GM23338 (cell line): ENCODE measurements at places on chromosomes 3 and 15. TPM values are rescaled to one million over a fixed set of nuclear protein-coding genes. Genes with fewer than 3 reads are reported as not detected.

DNA sequence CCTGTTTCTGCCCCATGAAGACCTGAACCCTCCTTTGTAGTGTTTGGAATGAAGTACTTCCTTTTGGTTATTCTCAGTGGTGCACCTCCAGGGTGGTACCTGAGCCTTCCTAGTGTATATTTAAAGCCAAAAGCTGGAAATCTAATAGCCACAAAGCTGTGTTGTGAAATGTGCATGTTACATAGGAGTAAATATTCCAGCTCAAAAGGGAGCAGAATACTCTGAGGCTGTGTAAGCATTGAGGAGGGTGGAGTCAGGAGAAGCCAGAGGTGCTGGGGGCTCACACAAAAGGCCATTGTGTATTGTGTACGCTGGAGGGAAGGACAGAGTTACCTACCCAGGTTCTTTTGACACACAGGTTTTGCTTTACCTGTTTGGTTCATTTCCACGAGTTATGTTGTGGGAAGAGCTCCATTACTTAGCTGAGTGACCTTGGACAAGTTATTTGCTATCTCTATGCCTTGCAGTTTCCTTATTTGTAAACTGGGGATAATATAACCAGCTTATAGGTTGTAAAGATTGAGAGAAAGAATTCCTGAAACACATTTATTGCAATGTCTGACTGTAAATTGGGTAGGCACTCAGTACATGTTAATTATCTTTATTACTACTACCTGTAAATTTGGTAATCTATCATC, 24.7 kb downstream of the GPR171 start:
- no peak for DNase-seq

GRCh38 chr15:63473007-63473748, 31.2 kb upstream of the USP3 start:
- DNase-seq = no peak

The TMCO5A gene
- not detected in 2 replicates for total RNA-seq

DNA sequence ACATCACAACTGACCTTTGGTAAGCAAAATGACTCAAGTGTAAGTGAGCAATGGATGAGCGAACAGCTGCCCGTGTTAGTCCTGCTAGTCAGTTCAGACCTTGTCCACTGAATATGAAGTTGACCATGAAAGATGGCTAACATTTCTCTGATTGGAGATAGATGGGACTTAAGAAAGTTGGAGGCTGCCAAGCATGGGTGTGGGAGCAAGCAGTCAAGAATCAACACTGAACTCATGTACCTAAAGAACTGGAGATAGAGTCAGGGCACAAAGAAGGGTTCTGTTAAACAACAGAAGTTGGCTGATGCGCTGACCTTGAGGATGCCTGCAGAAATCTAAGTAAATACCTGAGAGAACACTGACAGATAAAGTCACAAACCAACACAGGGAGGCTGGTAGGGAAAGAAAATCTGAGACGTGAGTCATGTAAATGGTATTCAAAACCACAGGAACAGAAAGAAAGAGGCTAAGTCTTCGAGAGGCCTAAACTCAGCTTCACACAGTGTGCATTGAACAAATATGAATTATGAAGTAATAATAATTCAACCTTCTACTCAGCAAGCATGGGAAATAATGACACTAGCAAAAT, 30.7 kb upstream of the ANPEP start:
- no peak for DNase-seq

The UTS2B gene
- total RNA-seq = not detected in 2 replicates

The SNX22 gene
- total RNA-seq = 1.9 and 5.7 TPM in 2 replicates

The SNX33 gene
- 14.6 and 21.2 TPM in 2 replicates for total RNA-seq

The IL17RD gene
- 79.6 and 104 TPM in 2 replicates for total RNA-seq

The ARHGEF26 gene
- 16.9 and 17.3 TPM in 2 replicates for total RNA-seq

The SPINK8 gene
- not detected in 2 replicates for total RNA-seq

DNA sequence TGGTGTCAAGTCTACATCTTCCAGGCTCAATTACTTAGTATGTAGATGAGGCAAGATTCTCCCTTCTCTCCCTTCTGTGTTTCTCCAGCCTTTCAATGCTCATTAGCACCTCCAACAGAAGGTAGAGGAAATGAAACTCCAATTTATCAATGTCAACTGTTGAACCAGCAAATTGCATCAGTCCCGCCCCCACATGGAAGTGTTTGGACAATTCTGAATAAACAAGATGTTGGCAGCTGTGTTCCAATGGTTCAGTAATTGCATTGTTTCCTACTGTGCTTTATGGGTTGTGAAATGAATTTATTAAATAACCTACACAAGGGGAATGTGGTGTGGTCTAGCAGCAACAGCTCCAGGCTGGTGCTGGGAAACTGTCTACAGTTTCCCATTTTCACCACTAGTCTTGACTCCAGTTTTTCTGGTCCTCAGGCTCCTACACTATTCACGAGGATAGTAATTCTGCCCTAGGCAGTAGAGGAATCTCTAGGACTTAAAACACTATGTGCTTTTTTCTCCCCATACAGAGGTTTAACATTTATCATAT, 91.9 kb downstream of the MB21D2 start:
- no peak for DNase-seq

DNA sequence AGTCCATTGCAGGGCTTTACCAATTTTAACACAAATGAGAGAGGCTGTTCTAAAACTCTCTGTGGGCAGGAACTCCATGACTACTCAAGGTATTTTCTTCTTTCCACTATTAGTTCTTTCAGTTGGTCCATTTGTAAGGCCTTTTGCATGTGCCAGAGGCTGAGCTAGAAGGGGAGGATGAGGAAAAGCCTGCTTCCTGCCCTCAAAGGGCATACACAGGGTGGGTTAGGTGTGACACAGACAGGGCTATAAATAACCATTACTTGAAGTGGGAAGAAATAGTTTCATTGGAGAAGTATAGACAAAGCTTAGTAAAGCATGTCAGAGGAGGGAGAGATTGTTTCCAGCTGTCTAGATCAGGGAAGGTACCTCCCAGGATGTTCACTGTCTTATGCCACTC, 52.1 kb upstream of the PRTG start:
- DNase-seq = no peak

DNA sequence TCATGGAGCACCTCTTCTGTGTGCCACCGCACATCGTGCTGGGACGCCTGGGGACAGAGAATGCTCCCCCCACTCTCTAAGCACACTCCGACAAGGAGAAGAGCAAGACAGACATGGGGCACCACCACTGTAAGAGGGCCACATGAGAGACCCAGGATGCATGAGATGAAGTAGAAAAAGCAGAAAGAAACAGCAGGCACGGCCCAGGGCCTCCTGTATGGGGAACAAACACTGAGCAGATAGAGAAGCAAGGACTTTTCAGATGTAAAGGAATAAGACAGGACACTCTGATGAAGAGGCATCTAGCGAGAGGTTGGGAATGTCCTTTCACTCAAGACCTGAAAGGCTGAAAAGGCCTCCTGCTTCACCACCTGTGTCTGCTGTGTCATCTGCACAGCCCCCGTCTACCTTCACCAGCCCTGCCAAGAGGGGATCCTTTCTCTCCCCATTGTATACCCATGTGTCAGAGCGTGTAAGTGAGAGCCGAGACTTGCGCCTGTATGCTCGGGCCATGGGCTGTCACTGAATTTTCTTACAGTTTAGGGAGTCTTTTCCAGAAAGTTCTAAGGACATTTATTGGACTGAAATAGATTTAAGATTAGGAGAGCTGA, 125.6 kb downstream of the LRRK1 start:
- DNase-seq = no peak

- DNase-seq = no peak
Measured at GRCh38 chr3:188306435-188307005, 152.6 kb downstream of the LPP start.

- no peak for DNase-seq
Measured at GRCh38 chr3:11717301-11717700, 73.6 kb upstream of the VGLL4 start.

DNA sequence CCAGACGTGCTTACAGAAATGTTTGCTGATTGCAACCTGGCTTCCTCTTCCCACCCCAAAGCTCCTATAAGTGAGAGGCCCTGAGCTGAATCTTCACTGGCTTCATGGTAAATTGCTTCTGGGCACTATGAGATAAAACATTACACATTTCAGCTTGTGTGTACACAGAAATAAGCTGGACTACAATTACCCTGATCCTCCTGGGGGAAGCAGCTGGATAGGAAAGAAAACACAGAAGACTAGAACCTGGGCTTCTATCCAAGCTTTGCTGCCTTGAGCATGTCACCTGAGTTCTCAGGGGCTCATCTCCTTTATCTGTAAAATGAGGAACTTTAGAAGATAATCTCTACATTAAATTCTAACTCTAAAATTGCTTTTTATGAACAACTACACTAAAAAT, 40.3 kb downstream of the THBS1 start:
- no peak for DNase-seq

DNA sequence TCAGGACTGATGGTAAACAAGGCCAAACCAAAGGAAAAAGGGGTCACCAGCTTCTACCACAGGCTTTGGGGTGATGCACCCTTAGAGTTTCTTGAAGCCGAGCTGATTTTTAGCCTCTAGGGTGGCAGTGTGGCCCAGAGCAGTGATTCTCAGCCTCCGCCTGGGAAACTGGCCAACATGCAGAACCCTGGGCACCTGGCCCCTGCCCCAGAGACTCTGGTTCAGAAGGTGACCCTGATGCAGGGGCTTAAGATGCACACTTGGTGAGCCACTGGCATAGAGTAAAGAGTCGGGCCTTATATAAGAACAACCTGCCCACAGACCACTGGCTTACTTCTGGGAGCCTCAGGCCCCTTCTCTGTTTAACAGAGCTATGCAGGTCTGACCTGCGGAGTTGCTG, 44.5 kb downstream of the SYNM start:
- no peak for DNase-seq

The ERICH6 gene
- total RNA-seq = not detected in 2 replicates

DNA sequence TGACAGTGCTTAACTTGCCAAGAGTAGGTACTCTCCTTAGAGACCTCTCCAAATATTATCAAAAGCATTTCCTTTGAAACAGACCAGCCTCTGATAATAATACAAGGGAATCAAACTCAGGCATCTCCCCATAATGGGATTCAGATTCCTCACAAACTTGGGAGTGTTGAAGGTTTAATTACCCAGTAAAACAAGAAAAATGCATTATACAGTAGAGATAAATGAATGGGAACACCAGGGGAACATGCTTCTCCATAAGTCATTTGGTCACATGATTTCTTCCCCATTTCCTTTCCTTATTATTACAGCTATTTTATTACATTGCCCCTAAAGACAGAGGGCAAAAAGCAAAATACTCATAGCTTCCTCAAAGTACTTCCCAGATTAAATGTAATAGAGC, 325.0 kb upstream of the CDIN1 start:
- no peak for DNase-seq

The FEZF2 gene
- total RNA-seq = 0.50 TPM in 1 of 2 replicates, not detected in the other

DNA sequence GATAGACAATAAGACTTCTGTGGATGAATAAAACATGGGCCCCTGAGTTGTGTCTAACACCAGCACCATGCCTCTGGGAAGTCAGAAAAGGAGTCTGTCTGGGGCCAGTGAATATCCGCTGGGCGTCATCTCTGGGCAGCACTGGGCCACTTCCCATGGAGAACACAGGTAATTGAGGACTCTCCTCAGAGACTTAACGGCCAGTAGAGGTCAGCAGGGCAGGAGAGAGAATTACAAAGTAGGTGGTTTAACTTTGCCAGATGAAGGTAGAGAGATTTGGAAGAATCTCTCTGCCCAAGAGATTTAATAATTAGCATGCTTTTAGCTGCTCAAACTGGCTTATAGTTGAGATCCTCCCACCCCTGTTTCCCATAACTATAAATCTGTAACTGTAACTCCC, 65.7 kb downstream of the OCA2 start:
- peak; percentile 18 for DNase-seq

DNA sequence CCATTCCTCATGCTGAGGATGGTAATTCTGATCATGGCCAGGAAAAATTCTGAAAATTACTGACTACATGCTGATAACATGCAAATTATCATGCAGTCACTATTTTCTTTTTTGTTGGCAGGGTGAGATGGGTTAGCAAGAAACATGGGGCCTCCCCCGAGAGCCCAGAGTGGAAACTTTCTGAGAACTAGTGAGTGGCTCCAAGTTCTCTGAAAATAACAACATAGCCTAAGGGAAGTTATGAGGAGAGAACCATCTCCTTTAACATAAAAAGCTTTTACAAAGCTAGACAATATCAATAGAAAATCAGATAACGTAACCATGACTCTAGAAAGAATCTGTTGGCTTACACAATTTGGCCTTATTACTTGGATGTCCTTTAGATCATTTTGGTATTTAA, 254.2 kb downstream of the PLOD2 start:
- no peak for DNase-seq

- DNase-seq = no peak
Measured at GRCh38 chr3:159499031-159499793, 489.4 kb upstream of the IL12A start.

DNA sequence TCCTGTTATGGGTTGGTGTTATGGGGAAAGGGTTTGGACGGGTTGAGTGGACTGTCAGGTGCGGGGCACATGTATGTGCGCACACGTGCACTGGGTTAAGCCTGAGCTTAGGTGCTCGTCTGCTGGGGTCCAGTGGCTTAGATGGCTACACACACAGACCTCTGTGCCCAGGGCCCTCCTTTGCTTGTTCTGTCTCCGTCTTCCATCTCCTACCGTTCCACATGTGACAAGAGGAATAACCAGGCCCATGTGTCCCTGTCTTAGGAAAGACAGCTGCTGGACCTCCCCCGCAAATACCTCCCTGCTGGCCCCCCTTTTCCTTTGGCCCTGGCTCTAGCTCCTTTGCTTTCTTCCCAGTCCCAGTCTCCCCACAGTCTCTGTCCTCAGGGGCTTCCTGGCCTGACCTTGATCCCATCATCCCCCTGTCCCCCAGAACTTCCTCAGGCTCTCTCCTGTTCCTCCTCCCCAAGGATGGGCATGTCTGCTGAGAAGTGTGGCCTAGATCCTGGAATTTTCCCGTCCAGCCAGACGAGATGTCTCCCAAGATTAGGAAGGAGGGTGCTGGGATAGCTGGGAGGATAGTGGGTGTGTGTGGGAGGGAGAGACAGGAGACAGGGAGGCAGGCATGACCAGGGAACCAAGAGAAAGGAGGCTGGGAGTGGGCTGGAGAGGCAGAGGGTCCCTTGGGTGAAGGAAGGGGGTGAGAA, 797 bp upstream of the THPO start:
- no peak for DNase-seq

DNA sequence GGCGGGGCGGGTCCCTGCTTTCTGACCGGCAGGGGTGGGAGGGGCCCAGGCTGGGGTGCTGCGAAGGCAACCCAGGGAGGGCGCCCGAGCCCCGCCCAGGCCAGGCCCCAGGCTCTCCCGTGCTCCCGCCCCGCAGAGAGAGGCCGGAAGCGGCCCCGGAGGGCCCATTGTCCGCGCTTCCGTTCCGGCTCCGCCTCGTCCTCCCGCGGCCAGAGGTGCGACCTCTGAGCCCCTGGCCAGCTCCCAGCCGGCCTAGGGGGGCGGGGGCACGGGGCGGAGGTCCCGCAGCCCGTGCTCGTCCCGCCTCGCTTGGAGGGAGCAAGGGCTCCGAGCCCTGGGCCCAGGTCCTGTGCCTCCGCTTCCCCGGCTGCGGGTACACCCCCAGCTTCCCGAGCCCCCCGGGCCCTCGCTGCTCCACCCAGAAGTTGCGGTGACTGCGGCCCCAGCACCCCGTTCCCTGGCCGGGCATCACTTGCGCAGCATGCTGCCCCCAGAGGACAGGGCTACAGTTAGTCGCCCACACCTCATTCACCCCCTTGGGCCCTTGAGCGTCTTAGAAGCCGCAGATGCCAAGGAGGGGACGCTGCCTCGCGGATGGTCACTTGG, 20.4 kb upstream of the PLXND1 start:
- DNase-seq = peak; percentile 95

The MKRN3 gene
- total RNA-seq = not detected in 2 replicates

The IL5RA gene
- total RNA-seq = 0.31 TPM in 1 of 2 replicates, not detected in the other

The PLD1 gene
- total RNA-seq = 2.2 and 6.7 TPM in 2 replicates
